ENCODE measurements at places on chromosomes 2 and 18. TPM values are rescaled to one million over a fixed set of nuclear protein-coding genes. Genes with fewer than 3 reads are reported as not detected.

DNAH7 gene
- total RNA-seq, result 0.12 TPM

FAM237A gene
- not detected for total RNA-seq

DOCK10 gene
- 15.1 TPM for total RNA-seq

DNA sequence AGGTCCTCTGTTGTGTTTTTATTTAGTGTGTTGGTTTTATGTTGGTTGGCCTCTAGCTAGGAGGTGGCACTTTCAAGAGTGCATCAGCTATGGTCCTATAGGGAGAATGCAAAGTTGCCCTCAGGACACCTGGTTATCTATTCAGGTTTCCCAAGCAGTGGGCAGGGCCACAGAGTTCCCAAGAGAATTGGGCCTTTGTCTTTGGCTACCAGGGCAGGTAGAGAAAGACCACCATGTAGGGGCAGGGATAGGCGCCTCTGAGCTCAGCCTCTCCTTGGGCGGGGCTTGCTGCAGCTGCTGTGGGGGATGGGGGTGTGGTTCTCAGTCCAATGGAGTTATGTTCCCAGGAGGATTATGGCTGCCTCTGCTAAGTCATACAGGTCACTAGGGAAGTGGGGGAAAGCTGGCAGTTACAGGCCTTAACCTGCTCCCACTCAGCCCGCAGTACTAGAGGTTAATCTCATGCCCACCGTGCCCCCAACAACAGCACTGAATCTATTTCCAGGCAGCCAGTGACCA lies 26.0 kb downstream of the ABCB11 start:
- DNase-seq, result no peak

NOP58 gene
- 65.0 TPM for total RNA-seq

VAMP8 gene
- total RNA-seq, result 14.1 TPM

THOC1 gene
- 34.1 TPM for total RNA-seq

LAMA3 gene
- total RNA-seq, result 4.9 TPM

RNF152 gene
- 26.7 TPM for total RNA-seq

- DNase-seq, result no peak
Observed at GRCh38 chr2:239828192-239828972, 196.8 kb downstream of the NDUFA10 start.

DNA sequence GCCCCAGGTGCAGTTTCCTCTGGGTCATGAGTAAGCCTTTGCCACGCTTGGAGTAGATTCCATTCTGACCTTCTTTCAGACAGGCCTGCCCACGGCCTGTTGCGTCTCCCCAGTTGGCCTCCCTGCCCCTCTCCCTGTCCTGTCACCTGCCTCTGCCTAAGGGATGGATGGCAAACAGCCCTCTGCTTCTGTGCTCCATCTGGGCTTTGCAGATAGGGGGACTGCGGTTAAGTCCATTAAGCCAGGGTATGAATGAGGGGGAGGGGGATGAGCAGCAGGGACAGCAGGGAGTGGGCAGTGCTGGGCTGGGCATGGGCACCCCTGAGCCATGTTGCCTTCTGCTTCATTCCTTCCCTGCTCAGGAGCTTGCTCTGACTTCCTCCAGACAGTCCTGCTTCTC lies 37.6 kb upstream of the B3GNT7 start:
- no peak for DNase-seq

IL36G gene
- not detected for total RNA-seq

- no peak for DNase-seq
Observed at GRCh38 chr2:201118961-201119854, 3.2 kb downstream of the CFLAR start.

ACMSD gene
- not detected for total RNA-seq

GNAL gene
- total RNA-seq, result 0.41 TPM

DNA sequence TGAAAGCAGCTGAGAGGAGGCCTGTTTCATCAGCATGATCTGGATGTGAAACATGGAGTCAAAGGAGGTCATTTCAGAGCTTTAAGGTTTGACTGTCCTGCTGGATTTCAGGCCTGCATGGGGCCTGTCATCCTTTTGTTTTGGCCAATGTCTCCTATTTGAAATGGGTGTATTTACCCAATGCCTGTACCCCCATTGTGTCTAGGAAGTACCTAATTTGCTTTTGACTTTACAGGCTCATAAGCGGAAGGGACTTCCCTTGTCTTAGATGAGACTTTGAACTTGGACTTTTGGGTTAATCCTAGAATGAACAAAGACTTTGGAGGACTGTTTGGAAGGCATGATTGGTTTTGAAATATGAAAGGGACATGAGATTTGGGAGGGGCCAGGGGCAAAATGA lies 19.3 kb upstream of the CYP27C1 start:
- DNase-seq, result no peak

GRCh38 chr2:159516241-159516758 lies 100.0 kb downstream of the BAZ2B start:
- DNase-seq, result no peak

WNT6 gene
- total RNA-seq, result not detected

TANC1 gene
- total RNA-seq, result 80.0 TPM

ZNF385B gene
- total RNA-seq, result not detected

- DNase-seq, result peak; percentile 7
Observed at GRCh38 chr2:143162123-143162837, 33.1 kb downstream of the ARHGAP15 start.

DNA sequence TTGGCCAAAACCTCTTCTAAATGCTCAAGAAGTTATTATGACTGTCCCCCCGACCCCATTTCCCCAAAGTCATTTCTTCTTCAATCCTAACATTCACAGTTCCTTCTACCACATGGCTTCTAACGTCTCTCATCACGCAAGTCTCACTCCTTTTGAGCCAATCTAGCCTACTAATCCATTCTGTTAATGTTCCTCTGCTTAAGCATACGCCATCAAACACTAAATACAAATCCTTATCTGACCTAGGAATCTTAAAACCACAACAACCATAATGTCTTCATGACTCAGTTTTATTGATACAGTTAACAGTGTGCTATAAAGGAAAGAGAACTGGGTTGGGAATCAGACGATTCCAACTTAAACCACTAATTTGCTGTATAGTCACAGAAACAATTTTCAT lies 23.9 kb downstream of the HNRNPLL start:
- no peak for DNase-seq

DNA sequence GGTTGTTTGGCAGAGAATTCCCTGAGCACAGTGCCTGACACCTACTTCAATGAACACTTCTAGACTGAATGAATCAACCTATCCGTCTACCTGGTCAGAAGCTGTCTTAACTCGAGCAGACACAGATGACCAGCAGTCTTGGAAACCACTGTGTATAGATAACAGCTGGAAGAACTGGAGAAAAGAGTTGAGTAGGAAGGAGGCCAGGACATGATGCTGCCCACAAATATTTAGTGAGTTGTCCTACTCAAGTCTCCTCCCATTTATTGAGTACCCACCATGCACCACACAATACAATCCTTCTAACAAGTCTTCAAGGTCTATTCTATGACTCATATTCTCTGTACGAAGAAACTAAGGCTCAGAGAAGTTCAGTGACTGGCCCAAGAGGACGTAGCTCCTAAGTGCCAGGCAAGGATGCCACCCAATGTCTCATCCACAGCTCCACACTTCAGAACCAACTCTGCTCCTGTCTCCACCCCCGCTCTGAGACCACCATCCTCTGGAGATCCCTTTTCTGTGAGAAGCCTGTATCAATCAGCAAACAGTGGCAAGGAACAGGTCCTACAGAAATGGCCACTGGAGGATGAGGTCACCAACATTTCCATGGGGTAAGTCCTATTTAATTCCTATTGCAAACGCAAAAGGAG lies 62.2 kb downstream of the GALNT14 start:
- DNase-seq, result no peak

SATB2 gene
- total RNA-seq, result 5.0 TPM

- no peak for DNase-seq
Observed at GRCh38 chr2:27261241-27261925, 1.5 kb downstream of the SLC30A3 start.

SLC16A14 gene
- 1.1 TPM for total RNA-seq

FBXO15 gene
- 0.10 TPM for total RNA-seq

Data from glomerular endothelial cell (primary cell).